NCI-H2081 treated with DMSO at 0.1 percent for 48 hours (cell line): ENCODE measurements at places on chromosomes 4 and X.
A peak's percentile ranks its signal among the peaks of the same experiment; 100 is the strongest.

GRCh38 chr4:1530356-1530755, 124.1 kb upstream of the NKX1-1 start:
- no peak for DNase-seq

DNA sequence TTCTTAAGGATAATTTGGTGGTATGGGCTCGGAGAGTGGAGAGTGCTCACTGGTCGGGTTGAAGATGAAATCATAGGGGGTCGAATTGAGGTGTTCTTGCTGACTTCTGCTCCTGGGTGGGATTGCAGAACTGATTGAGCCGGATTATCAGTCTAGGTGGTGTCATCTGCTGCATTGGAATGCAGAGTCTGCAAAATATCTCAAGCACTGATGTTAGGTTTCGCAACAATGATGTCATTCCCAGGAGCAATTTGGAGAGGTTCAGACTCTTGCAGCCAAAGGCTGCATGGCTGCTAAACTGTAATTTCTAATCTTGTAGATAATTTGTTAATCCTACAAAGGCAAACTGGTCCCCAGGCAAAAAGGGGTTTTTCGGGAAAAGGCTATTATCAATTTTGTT, 67.7 kb downstream of the RHOH start:
- DNase-seq: no peak

GRCh38 chrX:107561468-107562215, 66.7 kb upstream of the PRPS1 start:
- DNase-seq: no peak

DNA sequence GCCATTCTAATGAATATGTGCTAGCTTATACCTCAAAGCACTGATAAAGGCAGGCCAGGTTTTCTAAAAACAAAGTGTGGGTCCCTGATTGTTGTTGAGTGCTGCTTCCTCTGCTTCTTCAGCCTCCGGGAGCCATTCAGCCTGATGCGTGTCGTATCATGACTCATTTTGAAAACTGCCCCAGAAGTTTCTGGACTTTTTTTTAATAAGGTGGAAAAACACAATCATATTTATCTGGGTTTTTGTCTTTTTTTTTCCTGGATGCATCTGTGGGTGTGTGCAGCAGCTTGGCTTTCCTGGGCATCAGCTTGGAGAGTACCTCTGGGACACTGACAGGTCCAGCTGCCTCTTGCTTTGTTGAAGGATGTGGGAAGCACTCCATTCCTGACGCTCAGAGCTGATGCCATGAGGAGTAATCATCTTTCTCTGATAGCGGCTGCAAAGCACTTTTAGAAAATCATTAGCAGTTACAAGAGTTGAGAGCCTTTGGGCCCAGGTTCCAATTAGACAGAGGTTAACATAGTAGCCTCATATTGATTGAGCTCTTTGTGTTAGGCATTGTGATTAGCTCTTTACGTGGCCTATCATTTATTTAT, 66.9 kb downstream of the PARM1 start:
- no peak for DNase-seq

DNA sequence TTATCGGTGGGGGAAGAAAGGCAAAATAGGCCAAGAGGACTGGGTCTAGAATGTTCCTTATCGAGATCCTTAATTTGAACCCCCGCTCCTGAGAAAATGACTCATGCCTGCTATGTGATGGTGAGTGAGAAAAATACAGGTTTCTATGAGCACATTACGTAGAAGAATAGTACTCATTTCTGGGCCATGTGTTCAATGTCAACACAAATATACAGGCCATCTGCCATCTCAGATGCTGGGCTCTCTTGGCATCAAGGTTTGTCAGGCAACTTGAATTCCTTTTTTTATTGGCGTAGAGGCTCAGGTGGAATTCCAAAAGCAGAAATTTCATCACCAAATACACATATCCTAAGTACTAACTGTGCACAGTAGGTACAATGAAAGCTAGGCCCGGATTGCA, 81.4 kb upstream of the TRIM2 start:
- no peak for DNase-seq

- DNase-seq: peak; percentile 8
Measured at GRCh38 chr4:102263024-102263787, 82.1 kb downstream of the SLC39A8 start.

DNA sequence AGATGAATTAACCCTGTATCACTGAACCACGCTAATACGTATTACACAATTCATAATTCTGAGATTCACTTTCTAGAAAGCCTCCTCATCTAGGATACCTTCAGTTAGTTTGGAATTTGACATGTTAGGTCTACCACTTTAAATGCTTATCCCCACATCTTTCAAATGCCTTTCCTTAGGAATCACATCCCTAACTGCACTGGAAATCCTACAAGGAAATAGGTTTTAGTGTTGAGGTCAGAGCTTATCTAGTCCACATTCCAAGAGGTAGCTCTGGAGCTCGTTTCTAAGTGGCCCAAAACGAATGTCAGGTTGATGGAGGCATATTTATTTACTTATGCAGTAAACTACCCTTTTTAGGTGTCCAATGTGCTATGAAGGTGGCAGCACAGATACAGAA, 18.0 kb downstream of the PDHA1 start:
- no peak for DNase-seq

- no peak for DNase-seq
Measured at GRCh38 chrX:38937400-38937799, 136.1 kb downstream of the MID1IP1 start.

GRCh38 chr4:6885953-6886557, 23.6 kb upstream of the TBC1D14 start:
- no peak for DNase-seq

- DNase-seq: no peak
Measured at GRCh38 chrX:13345438-13345837, 25.6 kb upstream of the ATXN3L start.

DNA sequence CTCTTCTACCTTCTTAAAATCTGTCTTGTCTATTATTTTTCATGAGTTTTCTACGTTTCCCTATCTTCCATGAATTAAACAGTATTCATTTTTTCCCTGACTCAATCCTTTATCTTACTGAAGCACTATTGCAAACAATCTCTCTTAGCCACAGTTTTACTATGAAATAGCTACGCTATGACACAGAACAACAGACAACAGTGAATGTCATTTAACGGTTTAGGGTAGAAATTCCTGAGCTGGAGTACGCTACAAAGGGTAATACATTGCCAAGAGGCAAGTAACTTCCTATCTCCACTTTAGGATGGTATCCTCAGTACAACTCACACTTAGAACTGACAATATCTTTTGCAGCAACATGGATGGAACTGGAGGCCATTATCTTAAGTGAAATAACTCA, 552.6 kb downstream of the INPP4B start:
- DNase-seq: no peak

DNA sequence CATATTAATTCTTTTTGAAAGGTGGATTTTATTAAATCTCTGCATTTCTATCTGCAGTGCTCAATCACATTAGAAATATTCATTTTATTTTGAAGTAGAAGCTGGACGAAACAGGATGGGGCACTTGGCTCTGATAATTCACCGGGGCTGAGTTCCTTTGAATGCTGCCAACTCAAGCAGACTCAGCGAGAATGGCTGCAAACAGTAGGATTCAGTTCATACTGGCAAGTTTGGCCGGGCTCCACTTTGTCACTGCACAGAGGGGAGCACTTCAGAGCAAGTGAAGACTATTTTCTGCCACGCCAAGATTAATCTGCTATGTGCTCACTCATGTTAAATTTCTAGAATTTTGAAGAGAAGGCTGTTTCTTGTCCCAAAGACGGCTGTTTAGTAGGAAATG, 30.7 kb upstream of the KLHL8 start:
- no peak for DNase-seq
